ENCODE measurements at places on chromosomes 5 and 9.

DNA sequence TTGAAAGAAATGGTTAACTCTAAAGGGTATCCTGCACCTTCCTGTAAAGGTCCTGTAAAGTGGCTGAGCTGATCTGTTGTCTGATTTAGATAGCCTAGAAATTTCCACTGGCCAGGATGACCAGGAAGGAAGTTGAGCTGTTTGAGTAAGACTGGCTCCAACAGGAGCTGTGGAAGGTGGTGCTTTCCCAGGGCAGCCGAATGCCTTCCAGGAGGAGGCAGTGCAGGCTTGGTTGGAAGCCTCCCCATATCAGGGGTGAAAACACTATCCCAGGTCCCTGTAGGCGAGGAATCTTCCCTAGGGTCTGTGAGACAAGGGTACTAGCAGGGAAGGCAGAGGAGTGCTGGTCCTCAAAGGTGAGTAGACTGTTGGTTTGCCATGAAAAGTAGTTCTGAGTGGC, 98.4 kb downstream of the LIX1 start:
- no peak for DNase-seq

- DNase-seq, result no peak
These were observed 158.3 kb upstream of the TSLP start for GRCh38 chr5:110913221-110913620.

DNA sequence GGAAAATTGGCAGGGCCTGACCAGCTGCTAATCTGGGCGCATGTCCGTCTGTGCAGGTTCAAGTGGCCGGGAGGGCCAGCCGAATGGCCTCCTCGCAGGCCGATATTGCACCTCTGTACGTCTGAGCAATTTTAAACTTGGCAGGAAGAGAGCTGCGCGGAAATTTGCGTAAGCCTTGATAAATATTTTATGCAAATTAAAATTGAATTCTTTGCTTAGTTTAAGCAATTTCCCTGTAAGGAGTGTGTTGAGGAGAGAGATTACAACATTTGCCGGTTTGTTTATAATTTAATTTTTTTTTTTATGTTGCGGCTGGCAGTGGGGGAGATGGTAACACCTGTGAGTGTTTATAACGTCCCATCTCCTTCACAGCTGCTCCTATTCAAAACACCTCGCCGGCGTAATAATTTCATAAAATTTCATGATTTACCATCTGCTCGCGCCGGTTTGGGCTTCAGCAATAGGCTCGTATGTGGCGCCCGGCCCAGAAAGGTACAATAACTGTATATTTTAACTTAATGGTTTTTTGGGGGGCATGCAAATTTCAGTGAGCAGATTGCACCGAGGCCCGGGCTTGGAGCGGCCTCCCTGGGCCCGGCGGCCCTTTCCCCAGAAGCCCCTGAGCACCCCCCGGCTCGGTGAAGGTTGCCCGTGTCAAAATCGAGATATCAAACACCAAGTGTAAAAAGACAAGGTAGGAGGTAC, 269.4 kb upstream of the MVB12B start:
- DNase-seq, result no peak

DNA sequence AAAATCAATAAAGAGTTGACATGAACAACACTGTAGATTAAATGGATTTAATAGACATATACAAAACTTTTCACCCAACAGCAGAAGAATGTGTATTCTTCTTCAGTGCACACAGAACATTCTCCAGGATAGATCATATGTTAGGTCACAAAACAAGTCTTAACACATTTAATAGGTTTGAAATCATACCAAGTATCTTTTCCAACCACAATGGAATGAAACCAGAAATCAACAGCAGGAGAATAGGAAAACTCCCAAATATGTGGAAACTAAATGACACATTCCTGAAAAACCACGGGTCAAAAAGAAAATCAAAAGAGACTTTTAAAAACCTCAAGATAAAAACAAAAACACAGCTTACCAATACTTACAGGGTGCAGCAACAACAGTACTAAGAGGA, 790.1 kb upstream of the ZNF608 start:
- DNase-seq, result no peak

GRCh38 chr9:122498883-122499288, 11.7 kb upstream of the OR1J2 start:
- DNase-seq, result peak; percentile 0

GRCh38 chr9:131674425-131675421, 65.2 kb downstream of the RAPGEF1 start:
- DNase-seq, result no peak

DNA sequence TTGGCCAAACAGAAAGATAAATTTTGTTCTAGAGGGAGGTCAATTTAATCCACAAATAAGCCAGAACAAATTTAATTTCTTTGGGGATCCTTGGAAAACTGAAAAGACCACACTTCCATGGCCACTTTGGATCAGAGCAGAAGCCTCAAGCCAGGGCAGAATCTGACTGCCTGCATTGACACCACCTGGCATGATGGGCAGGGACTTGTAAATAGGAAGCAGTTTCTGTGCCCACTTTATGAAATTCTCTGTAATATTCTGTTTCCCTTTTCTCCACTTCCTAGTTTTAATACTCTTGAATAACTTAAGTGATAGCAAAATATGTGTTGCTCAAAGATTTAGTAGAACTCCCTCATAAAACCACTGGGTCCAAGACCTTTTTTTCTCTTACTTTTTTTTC, 6.7 kb upstream of the TMEM252 start:
- DNase-seq, result no peak

DNA sequence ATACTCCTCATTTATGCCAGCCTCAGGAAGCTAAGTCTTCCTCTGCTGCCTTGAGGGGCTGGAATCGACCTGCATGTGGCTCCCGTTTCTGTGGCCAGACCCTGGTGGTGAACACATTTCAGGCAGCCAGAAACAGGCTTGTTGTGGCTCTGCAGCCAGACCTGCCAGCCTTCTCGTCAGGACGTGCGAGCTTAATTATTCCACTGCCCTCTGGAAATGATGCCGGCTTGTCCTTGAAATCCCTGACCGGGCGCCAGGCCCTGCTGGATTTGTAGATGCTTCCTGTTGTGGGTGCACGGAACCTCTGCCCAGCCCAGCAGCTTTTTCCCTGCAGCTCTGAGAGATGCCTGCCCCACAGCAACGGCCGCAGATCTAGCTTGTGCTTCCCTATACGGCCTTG, 41.6 kb downstream of the PDZD2 start:
- no peak for DNase-seq

DNA sequence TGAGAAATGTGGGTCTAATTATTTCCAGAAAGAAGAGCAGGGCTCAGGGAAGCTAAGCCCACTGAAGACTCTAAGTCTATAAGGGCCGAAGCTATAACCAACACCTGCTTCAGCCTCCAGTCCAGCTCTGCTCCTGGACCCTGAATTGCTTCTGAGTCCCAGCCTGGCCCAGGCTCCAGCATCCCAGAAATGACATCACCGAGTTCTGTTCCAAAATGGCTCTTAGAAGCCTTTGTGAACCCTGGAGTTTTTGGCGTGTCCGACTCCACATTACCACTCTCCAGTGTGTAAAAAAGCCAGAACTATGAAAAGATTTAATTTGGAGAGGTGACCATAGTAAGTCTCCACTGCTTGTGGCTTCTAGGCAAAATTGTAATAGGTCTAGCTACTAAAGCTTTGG, 289.9 kb downstream of the SLIT3 start:
- no peak for DNase-seq

GRCh38 chr9:129806061-129806460, 3.1 kb downstream of the TOR1B start:
- DNase-seq, result no peak

DNA sequence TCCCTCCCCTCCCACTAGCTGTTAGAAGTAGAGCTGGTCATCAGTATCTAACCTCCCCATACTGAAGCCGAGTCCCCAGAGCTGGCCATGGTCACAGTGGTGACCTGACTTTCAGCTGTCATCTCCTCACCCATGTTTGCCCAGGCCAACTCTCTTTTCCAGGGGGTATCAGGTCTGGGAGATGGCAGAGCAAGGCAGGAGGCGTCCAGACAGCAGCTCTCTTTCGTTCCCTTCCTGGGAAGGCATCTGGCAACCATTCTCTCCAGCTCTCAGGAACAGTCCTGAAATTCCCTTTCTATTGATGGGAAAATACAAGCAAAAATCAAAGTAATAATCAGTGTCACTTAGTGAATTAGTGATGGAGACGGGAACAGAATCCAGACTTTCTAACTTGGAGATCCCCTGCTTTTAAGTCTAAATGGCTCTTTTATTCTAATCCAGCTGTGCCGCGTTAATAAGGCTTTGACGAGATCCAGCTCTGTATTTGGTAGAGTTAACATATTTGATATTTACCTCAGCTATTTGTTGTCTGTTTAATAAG, 21.3 kb upstream of the AOPEP start:
- no peak for DNase-seq

DNA sequence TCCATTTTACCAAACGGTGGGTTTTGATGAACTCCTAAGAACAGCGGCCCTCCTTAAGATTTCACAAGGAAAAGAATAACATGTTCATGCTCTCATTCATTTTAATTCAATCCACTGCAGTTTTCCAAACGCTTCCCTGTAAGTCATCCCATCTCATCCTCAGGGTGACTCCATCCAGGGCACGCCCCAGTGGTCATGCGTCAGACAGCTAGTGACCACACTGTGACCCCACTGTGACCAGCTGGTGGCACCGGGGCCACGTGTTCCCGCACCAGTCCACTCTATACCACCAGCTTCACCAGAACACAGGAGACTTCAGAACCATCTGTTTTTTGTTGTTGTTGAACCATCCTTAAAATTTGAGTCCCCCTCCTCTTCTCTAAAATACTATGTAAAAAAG, 14.3 kb downstream of the ATPSCKMT start:
- DNase-seq, result no peak

DNA sequence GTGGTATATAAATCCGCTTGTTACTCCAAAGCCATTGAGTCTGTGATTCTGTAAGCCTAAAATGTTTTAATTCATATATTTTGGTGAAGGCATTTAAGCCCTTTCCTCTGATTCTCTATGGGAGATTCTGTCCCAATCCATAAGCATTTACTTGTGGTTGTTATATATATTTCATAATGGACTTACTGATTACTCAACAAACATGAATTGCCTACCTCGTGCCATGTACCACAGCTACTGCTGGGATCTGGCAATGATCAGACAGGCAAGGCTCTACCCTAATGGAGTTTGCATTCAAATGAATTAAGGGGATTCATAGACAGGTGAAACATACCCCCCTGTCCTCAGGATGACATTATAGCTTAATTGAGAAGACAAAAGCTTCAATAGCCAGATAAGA, 54.5 kb downstream of the C9orf152 start:
- no peak for DNase-seq

GRCh38 chr9:19969721-19970120, 180.9 kb upstream of the SLC24A2 start:
- DNase-seq, result no peak

- no peak for DNase-seq
These were observed 25.5 kb downstream of the DDX31 start for GRCh38 chr9:132644251-132644650.

DNA sequence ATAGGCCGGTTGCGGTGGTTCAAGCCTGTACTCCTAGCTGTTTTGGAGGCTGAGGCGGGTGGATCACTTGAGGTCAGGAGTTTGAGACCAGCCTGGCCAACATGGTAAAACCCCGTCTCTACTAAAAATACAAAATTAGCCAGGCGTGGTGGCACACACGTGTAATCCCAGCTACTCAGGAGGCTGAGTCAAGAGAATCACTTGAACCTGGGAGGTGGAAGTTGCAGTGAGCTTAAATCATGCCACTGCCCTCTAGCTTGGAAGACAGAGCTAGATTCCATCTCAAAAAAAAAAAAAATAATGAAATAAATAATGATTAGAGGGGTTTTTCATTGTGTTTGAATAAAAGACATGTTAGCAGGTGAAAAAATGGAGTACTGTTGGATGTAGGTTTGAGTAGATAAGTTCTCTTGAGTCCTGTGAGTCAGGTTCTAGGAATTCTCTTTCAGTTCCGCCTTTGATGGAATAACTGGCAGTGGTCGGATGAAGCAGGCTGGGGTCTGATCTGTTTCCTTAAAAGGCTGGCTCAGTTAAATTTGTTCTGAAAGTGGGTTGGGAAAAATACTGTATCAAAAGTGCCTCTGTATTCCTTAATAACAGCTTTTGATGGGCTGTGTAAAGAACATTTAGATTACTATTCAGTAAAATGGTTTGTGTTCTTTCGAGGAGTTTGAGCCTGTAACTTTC, 73.2 kb downstream of the AOPEP start:
- no peak for DNase-seq

DNA sequence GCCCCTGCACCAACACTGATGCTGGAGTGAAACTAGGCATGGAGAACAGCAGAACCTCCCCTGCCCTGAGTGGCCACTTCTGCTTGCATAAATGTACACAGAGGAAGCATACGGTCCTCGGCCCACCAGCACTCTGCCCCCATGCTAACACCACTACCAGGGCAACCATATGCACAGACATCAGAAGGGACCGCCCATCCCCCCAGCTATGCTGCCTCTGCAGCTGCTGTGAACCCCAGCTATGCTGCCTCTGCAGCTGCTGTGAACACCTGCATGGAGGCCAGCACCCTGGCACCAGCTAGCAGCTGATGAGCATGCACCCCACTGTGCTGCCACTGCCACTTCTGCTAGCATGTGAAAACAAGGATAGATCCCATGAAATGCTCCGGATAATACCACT, 250.3 kb downstream of the TUSC1 start:
- DNase-seq, result no peak

- no peak for DNase-seq
These were observed 278.4 kb upstream of the IRX1 start for GRCh38 chr5:3317051-3317795.

DNA sequence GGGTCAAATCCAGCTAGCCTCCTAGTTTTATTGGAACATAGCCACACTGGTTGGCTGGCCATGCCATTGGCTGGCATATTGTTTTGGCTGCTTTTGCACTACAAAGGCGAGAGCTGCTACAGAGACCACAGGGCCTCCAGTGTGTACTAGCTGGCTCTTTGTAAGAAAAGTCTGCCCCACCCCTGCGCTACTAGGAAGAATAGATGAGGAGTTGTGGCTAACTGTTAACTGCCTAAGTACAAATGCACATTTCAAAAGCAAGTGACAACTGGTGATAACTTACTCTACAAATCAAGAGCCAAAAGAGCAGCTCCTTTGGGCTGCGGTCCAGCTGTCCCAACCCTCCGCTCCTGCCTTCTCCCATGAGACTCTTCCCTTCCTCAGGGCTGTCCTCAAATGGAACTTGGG, 63.9 kb downstream of the SERINC5 start:
- DNase-seq, result no peak

DNA sequence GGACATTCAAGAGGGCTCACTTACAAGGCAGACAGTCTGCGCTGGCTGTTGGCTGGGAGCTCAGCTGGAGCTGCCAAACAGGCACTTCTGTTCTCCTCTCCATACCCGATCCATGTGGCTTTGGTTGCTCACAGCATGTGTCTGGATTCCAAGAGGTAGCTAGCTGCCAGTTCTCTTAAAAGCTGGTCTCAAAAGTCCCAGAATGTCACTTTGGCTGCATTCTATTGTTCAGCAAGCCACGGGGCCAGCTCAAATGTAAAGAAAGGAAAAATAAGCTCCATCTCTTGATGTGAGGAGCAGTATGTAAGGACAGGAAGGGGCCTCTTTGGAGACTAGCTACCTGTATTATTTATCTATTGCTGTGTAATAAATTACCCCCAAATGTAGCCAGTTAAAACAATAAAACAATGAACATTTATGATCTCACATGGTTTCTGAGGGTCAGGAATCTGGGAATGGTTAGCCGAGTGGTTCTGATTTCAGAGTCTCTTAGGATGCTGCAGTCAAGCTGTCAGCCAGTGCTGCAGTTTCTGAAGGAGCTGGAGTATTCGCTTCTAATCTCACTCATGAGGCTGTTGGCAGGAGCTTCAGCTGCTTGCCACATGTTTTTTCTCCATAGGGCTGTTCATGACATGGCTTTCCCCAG, 112.7 kb upstream of the CLINT1 start:
- DNase-seq, result no peak
